Sigmoid colon (tissue), 7 donors: ENCODE measurements at places on chromosomes 5 and 9. TPM values are rescaled to one million over a fixed set of nuclear protein-coding genes. Genes with fewer than 3 reads are reported as not detected.

The DBH gene
- not detected for total RNA-seq

DNA sequence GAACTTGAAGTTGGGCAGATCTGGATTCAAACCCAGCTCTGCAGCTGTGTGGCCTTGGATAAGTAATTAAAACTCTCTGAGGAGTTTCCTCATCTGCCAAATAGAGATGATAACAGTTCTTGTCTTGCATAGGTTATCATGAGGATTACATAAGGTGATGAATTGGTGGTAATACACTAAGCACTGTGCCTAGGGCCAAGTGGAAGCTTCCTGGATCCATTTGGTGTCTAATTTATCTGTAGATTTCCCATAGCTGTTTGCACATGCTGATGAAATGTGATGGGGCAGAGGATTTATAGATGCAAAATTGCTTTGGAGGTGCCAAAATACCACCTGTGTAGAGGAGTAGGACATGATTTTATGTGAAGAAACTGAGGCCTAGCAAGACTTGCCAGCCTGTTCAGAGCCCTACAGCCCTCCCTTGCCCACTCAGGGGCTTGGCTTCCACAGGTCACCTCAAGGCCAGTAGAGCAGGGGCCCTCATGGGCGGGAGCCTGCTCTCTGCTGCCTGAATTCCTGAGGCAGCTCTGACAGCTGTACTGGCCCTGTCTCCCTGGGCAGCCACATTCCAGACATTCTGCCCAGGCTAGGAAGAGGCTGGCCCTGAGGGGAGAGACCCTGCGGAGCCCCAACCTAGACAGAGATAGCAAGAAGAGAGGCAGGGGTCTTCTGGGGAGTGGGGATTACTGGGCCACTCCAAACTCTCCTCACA is 5.9 kb upstream of the FAT2 start:
- H3K27me3 ChIP-seq: no peaks in the 10 kb centered on the region
- H3K4me1 ChIP-seq: no peaks in the 10 kb centered on the region
- H3K27ac ChIP-seq: no peak overlapping the region
- H3K4me3 ChIP-seq: no peak overlapping the region

DNA sequence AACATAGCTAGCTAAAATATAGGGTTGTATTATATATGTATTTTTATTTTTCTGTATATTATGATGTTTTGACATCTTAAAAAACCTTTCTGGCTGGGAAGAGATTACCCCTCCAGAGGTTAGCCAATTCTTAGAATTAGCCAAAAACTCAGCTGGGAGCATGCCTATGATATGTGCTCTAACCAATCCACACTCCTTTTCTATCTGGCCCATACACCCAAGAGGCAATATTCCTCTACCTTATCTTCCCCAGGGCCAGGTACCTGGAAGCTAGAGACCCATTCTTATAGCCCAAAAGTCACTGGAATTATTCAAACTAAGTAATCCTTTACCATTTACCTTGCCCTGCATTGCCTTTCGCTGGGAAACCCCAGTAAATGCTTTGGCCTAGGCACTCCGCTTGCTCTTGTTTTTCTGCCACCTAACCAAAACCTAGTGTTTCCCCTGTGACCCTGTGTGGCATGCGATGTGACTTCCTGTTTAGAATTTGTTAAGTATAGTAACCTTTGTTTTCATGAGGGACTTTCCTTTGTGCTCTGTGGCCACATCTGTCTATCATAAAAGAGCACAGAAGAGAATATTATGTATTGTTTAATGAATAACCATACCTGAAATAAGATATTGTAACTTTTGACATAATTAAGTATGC is 37.4 kb downstream of the CSNK1G3 start:
- no peak overlapping the region for H3K4me3 ChIP-seq
- no peak for DNase-seq
- H3K27me3 ChIP-seq: no peaks in the 10 kb centered on the region
- no peaks in the 10 kb centered on the region for H3K36me3 ChIP-seq
- H3K4me1 ChIP-seq: peaks cover 5% of the 10 kb centered on the region

DNA sequence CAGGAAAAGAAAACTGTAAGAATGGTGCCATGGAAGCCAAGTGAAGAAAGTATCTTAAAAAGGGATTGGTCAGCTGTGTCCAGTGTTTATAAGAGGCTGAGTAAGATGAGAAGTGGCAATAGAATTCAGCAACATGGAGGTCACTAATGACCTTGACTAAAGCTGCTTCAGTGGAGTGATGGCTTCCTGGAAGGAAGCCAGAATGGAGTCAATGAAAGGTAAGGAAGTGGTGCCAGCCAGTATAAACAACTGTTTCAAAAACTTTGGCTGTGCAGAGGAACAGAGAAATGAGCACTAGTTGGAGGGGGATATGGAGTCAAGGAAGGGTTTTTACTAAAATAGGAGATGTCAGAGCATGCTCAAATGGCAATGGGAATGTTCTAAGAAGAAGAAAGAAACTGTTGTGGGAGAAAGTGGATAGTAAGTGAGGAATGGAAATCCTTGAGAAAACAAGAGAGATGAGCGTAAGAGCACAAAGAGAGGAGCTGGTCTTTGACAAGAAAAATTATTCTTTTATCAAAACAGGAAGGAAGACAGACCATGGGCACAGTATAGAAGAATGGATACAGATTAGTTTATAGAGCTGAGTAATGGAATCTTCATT is 11.1 kb upstream of the NRG2 start:
- no peak overlapping the region for H3K4me3 ChIP-seq
- H3K27ac ChIP-seq: no peak overlapping the region
- no peaks in the 10 kb centered on the region for H3K27me3 ChIP-seq
- DNase-seq: no peak

GRCh38 chr5:149317281-149318048 is 27.8 kb upstream of the GRPEL2 start:
- H3K27me3 ChIP-seq: no peaks in the 10 kb centered on the region
- H3K4me1 ChIP-seq: peaks cover 24% of the 10 kb centered on the region
- no peak for DNase-seq
- no peak overlapping the region for H3K4me3 ChIP-seq
- no peak overlapping the region for H3K27ac ChIP-seq
- no peaks in the 10 kb centered on the region for H3K36me3 ChIP-seq

- no peaks in the 10 kb centered on the region for H3K36me3 ChIP-seq
- no peaks in the 10 kb centered on the region for H3K4me1 ChIP-seq
- no peak overlapping the region for H3K4me3 ChIP-seq
- H3K27me3 ChIP-seq: peaks cover 3% of the 10 kb centered on the region
Observed at GRCh38 chr5:170536525-170536924, 32.7 kb downstream of the KCNIP1 start.

DNA sequence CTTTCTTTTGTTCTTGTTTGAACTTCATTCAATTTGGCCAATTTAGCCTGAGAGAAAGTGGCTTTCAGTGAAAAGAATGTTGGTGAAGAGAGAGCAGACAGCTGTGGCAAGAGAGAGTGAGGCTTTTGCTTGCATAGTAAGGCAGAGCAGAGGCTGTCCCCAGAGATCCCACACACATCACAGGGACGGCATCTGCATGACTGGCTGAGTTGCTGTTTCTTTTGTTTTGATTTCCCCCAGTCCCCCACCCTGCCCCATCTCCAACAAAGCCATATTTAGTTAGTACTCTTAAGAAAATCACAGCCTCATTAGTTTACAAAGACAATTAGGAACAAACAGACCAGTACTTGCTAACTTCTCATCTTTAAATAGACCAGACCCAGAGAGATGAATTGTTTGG is 363.9 kb upstream of the SEMA6A start:
- DNase-seq: no peak
- H3K4me1 ChIP-seq: no peaks in the 10 kb centered on the region
- H3K27ac ChIP-seq: no peak overlapping the region
- no peak overlapping the region for H3K4me3 ChIP-seq
- H3K36me3 ChIP-seq: no peaks in the 10 kb centered on the region
- H3K27me3 ChIP-seq: no peaks in the 10 kb centered on the region
